ENCODE measurements at places on chromosomes 1 and 21.

GRCh38 chr1:94580367-94581115 lies 39.0 kb upstream of the F3 start:
- DNase-seq, result peak; percentile 31

DNA sequence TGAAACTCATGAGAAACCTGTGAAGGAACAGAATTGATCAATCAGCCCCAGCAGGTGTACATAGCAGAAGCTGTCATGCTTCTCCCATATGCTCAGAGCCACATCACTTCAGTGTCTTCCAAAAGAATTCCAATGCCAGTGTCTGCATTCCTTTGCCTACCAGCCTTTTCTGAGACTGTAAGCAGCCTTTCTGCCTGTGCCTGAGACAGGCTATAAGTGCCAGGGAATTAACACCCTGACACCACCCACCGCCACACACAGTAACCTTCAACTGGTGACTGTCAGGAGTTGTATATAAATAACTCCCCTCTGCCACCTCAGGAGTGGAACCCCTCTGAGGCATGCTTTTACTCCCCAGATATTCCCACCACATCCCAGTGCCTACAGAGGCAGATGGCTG lies 38.1 kb upstream of the SLAMF9 start:
- DNase-seq, result peak; percentile 46

DNA sequence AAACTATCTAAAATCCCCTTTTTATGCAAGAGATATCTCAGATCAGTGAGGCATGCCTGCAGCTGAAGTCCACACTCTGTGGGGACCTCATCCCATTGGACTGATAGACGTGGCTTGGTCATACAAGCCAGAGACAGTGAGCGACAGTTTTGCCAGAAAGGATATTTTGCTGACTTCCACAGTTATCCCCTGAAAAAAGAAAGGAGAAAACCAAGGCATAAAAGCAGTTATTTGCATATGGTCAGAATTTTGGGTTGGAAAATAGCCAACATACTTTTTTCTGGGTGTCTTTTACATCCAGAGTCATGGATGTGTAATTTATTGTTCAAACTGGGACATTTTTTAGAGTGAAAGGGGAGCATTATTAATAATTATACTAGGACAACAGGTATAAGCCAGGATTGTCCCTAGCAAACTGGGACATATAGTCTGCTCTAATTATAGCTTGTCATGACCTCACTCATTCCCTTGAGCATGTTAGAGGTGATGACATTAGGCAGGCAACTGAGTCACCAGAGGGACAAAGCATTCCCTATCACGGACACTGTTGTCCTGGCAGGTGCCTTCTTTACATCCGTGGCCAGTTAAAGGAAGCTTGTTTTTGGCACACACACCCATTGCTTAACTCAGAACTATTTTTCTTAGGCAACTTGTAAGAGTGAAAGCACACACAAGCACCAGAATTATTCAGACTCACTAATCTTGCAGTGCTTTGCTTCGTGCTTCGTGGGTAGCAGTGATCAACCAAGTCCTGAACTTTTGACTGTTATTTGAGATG lies 65.5 kb downstream of the PRRX1 start:
- peak; percentile 80 for DNase-seq

- peak; percentile 40 for DNase-seq
Measured at GRCh38 chr1:89633248-89633799, 404 bp downstream of the LRRC8C start.

DNA sequence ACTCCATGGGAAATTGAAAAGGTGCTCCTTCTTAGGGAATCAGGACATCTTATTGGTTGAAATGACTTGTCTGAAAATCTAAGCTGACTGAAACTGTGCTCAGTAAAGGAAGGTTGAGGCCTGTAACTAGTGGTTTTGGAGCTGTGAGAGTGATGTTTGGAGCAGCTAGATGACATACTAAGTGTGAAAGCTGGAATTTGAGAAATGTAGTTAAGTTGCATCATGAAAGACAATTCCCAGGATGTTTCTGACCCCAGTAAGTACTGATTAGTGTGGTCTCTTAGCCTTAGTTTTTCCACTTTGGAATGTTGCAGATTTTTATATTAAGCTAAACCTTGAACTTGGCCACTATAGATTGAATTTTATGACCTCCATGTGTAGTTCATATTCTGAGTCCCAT lies 154.9 kb downstream of the PAPPA2 start:
- peak; percentile 64 for DNase-seq

- DNase-seq, result no peak
Measured at GRCh38 chr1:70411360-70411844, 334 bp downstream of the CTH start.

DNA sequence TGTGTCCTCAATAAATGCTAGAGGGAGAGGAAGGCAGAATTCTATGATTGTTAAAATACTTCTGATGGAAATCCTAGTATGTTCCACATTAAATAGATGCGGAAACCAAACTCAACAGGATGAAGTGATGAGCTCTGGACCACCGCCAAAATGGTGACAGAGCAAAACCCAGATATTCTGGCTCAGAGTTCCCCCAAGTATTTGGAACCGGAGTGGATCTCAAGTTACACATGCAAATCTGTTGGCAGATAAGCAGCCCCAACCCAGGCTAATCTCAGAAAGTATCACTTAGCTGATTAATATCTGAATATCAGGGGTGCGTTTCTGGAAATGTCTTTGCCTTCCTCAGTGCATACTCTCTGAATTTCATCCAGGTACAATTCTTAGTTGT lies 17.4 kb upstream of the GRHL3 start:
- DNase-seq, result peak; percentile 53

- DNase-seq, result no peak
Measured at GRCh38 chr1:107683191-107683657, 281.8 kb downstream of the VAV3 start.

- DNase-seq, result peak; percentile 25
Measured at GRCh38 chr1:17251701-17252376, 2.9 kb downstream of the PADI3 start.

- DNase-seq, result no peak
Measured at GRCh38 chr1:59135761-59136255, 161.1 kb upstream of the FGGY start.

- DNase-seq, result peak; percentile 5
Measured at GRCh38 chr1:205538235-205538840, 33.9 kb downstream of the CDK18 start.

GRCh38 chr1:9120312-9120958 lies 8.5 kb downstream of the GPR157 start:
- no peak for DNase-seq

GRCh38 chr1:178238722-178239510 lies 145.0 kb downstream of the RASAL2 start:
- peak; percentile 99 for DNase-seq

DNA sequence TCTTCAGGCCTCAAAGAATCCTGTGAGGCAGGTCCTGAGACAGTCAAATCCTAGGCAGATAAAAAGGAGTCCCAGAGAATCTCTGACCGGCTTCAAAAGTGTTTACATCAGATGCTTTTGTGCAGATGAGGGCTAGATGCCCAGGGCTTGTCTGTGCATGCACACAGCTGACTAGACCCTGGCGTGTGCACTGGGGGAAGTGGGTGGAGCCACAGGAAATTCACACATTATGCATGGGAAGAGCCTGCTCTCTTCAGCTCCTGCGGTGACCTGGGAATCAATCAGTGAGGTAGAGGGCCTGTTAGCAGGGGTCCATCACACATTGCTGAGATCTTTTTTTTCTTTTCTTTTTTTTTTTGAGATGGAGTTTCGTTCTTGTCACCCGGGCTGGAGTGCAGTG lies 36.6 kb upstream of the NHLH2 start:
- no peak for DNase-seq

- DNase-seq, result no peak
Measured at GRCh38 chr1:163604896-163605295, 283.1 kb downstream of the NUF2 start.

DNA sequence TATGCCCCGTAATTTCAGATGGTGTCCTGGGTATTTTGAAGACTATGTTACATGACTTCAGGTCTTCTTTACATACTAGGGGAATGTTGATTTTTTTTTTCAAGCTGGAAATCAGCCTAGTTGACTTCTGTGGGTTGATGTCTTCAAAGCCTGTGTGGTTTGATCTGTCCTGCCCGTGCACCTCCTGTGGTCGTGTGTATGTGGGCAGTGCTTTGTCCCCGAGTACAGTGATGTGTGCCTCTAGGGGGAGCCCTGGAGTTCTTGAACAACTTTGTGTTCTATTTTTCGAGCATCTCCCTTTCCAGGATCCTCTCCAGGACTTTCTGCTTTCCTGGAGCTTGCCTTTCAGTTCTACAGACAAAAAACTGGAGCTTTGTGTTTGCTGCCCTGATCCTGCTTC lies 28.9 kb downstream of the OBSCN start:
- DNase-seq, result peak; percentile 44

- DNase-seq, result peak; percentile 35
Measured at GRCh38 chr1:183025782-183026774, 2.9 kb downstream of the LAMC1 start.

- peak; percentile 22 for DNase-seq
Measured at GRCh38 chr1:152148981-152149380, 10.0 kb downstream of the RPTN start.

- DNase-seq, result no peak
Measured at GRCh38 chr1:72636631-72637030, 354.3 kb upstream of the NEGR1 start.

- DNase-seq, result no peak
Measured at GRCh38 chr1:206722751-206723461, 38.2 kb downstream of the MAPKAPK2 start.

DNA sequence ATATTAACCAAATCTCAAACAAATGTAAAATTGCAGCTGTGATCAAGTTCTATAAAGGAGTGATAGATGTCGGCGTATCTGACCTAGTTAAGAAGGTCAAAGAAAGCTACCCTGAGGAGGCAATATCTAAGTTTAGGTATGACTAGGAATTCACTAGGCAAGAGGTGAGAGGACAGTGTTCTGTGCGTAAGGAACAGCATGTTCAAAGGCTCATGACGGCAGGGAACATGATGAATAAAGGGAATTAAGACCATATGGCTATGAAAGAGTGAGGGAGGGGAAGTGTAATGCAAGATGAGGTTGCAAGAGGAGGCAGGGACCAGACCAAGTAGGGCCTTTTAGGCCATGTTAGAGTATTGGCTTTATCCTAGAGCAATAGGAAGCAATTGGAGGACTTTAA lies 8.6 kb downstream of the LIX1L start:
- no peak for DNase-seq

DNA sequence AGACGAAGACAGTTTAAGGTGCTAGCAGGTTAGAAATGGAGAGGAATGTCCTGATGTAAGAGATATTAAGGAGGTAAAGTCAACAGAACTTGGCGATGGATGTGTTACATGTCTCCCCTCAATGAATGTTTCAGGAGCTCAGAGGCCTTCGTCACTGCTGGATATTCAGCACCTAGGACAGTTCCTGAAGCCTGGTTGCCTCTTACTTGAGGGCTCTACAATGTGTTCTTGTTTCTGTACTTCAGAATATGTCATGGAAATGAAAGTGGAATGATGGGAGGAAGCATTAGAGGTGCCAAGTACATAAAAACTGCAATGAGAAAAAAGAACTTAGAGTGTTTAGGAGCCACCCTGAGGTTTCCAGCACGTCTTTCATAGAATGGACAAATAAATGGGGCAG lies 17.7 kb downstream of the TNR start:
- DNase-seq, result no peak

DNA sequence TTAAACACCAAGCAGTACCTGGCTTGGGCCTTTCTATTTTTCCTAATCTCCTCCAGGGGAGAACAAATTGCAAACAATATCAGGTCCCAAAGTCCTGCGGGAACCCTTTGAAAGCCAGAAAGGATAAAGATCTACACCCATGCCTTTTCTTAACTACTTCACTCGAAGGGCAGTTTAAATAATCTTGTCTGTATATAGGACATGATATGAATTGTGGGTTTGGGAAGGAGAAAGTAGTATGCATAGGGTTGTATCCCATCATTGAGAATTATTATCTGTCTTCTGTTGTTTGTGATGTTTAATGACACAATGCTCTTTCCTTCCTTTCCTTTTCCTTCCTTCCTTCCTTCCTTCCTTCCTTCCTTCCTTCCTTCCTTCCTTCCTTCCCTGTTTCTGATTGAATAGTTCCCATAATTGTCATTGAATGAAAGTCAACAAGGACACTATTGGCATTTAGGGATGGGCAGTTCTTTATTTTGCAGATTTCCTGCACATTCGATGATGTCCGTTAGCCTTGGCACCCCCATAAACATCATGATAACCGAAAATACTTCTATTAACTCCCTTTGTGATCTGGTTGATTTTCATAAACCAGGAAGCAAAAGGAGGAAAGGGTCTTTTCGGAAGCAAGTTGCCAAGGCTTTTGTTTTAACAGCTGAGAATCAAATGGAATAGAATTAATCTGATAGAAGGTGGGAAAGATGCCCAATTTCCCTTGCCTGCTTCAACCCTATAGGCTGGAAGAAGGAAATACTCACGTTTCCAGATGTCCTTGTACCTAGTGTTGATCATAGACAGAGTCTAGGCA lies 141.3 kb downstream of the ATG4C start:
- DNase-seq, result no peak

DNA sequence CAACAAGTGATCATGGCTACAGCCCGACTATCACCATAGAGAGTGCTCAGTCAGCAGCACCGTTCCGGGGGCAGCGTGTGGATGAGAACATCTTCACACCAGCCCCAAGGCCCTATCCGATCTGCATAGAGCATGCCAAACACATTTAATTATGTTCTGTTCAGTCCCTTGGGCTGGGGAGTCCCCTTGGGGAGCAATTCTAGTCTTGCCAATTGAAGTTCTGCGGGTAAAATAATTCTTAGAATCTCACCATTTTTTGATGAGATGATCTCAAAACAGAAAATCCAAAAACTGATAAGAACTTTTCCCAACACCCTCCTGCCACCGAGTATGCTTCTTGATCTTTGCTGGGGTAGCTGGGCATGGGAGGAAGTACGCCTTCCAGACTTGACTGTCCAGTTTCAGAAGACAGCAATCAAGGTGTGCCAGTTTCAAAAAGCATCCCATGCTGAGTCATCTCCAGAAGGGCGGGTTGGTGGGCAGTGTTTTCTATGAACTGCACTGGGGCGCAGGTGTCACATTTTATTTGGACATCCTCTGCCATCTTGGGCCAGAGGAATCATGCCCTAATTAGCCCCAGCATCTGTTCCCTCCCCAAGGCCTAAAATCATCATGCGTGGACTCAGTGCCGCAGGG lies 20.8 kb upstream of the PTPRF start:
- DNase-seq, result no peak

Data from AG10803 (cell line).